ENCODE measurements at places on chromosomes 3 and 15. TPM values are rescaled to one million over a fixed set of nuclear protein-coding genes. Genes with fewer than 3 reads are reported as not detected.

DNA sequence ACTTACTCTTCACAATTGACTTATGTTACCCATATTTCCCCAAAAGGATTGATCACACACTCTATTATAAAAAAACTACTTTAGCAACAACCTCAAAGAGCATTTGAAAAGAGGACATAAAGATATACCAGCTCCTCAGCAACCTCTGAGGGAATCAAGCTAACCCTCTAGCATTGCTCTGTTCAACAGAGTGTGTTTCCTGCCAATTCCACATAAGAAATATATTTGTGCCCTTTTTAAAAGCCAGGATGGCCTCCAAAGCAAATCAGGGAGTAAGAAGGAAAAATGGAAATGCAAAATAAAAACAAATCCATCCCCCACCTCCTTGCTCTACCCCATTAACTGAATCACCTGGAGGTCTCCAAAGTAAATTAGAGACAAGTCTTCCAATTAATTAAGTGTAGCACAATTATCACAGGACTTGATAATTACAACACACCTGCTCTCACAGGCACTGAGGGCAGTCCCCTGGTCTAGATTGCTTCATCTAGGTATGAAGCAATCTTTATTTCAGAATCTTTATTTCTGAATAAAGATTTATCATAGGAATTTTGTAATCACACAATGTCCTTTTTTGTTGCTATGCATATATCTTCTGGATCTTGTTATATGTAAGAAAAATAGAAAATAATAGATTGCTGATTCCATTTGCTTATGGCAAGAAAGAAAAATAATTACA is 34.8 kb downstream of the GPR176 start:
- DNase-seq, result no peak

DNA sequence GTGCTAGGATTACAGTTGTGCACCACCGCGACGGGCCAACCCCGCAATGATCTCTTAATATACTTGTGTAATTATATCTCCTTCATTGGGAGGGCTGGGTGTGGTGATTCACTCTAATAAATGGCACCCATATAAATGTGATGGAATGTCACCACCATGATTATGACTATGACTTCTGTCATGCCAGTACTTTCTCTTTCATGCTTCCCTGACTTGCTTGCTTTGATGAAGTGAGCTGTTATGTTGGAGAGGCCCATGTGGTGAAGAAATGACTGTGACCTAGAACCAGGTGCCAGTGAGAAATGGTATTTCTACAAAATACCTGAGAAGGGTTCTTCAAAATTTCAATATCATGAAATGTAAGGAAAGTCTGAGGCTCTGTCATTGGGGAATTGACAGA is 24.4 kb upstream of the TP63 start:
- no peak for DNase-seq

DNA sequence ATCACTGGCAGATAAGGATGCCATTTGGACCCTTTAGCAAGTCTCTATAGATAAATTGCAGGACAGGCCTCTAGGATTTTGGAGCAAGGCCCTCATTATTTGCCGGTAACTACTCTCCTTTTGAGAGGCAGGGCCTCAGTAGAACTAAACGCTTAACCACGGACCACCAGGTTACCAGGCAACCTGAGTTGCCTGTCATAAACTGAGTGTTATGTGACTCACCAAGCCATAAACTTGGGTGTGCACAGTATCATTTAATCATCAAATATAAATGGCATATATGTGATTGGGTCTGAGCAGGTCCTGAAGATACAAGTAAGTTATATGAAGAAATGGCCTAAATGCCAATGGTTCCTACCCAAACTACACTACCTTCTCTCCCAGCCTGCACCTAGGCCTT is 93.2 kb downstream of the BCHE start:
- no peak for DNase-seq

TMEM202 gene
- polyA plus RNA-seq, result not detected

CILP gene
- 4.0 TPM for polyA plus RNA-seq

DNA sequence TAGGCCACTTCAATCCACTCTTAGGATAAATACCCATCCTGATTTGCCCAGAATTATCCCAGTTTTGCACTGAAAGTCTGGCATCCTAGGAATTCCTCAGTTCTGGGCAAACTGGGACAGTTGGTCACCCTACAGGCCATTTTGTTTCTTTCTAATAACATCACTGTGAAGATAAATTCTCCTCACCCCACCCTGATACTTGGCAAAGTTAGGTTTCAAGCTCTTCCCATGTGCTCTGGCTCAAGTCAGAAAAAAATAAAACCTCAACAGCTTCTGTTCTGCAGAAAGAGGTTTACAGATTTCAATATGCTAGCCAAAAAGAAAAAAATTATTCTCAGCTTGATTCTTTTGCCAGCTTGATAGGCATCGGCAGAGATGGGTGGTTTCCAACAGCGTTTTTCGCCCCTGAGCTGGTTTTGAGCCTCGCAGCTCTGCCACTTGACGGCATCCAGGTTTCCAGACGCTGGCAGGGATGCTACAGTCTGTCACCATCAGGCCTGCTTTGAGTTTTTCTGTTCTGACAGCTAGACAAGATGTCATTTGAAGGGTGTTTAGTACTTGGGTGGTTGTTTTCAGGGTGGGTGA is 171.4 kb downstream of the SSR3 start:
- no peak for DNase-seq

- no peak for DNase-seq
Observed at GRCh38 chr3:152728231-152728980, 106.5 kb upstream of the P2RY1 start.

DNA sequence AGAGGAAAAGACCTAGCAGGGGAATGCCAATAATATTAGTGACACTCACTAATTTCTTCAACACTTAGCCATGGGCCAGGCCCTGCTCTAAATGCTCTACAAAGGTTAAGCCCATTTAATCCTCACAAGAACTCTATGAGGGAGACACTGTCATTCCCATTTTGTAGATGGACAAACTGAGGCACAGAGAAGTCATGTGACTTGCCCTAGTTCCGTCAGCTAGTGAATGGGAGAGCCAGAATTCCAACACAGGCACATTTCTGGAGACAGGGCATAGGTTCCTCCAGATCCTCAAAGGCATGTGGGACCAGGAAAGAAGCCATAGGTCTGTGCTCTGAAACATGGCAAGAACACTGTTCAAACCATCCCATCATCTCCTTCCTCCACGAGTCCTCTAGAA is 31.5 kb downstream of the LOXL1 start:
- no peak for DNase-seq
